CD4-positive, alpha-beta T cell treated with Interleukin-15 for 1 hour (primary cell): ENCODE measurements at places on chromosomes 11 and 22.

GRCh38 chr22:49460592-49461281, 366.9 kb downstream of the BRD1 start:
- DNase-seq = no peak

DNA sequence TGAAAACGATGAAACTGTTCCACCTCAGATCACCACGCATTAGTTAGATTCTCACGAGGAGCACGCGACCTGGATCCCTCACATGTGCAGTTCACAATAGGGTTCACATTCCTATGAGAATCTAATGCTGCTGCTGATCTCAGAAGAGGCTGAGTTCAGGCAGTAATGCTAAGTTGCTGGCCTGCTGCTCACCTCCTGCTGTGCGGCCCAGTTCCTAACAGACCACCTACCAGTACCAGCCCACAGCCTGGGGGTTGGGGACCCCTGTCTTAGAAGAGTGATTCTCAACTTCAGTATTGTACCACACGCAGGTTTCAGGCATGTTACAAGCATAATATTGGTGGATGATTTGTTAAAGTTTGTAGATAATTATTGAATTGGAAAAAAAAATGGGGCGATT, 182.7 kb downstream of the BLID start:
- DNase-seq = no peak

DNA sequence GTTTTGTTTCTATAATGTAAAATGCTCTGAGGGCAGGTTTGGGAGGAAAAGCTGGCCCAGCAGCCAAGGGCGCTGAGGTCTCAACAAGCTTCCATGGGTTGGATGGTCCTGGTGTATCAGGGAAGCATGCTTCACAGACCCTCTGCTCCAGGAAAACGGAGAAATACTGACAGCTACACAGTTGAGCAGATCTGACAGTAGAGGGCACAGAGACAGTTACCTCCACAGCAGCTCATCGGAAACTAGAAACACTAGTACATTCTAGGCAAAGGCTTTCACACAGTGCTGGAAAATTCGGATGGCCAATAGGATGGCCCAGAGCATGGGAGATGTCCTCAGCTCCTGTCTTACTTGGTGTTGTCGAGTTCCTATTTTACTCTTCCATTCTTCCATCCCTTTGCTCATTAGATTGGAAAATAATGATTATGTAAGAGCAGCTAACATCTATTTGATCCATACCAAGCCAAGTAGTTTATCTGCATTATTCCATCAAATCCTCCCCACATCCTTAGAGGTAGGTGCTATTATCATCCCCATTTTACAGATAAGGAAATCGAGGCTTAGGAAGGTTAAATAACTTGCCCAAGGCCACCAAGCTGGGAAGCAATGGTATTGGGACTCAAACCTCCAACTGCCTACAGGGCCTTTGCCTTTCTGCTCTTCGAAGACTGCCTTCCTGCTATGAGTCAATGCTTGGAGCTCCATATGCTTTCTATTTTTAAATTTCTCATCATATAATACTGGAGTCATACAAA, 28.3 kb downstream of the LMO2 start:
- no peak for DNase-seq

DNA sequence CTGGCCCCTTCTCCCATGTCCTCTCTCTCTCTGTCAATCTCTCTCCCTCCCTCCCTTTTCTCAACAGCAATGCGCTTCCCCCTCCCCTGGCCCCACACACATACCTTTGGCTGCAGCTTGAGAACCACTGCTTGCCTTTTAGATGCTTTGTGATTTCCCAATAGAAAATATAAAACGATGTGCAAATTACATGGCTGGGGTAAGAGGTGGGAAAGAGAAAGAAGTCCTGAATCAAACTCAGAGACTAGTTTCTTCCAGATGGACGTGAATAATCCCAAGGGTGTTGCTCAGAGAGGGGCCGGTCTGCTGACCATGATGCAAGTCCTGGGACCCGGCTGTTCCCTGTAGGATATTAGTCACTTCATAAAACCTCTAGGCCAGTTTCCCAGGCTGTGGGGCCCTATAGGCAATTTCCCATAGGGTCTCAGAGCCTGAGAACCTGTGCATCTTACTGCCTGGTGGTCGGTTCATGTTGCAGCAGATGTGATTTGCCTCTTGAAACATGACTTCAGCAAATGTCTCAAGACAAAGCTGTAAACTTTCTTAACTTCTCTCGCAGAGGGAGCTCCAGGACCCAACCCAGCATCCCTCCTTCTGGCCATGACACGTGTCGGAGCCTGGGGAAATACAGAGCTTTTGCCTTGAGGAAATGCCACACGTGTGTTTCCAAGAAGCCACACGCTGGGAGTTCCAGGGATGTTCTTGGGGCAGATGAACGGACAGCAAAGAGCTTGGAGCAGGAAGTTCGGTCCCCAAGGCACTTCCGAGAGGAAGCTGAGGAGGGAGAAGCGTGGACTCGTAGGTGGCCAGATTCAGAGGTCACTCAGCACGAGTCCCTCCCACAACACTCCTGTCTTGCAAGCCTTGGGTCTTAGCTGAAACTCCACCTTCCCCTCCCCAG, 34.5 kb upstream of the ETS1 start:
- DNase-seq = no peak

GRCh38 chr22:46018859-46019258, 41.9 kb upstream of the WNT7B start:
- DNase-seq = no peak

- DNase-seq = no peak
Observed at GRCh38 chr11:119784421-119784820, 55.4 kb upstream of the NECTIN1 start.

GRCh38 chr11:73271936-73272679, at the start of gene P2RY6:
Gene P2RY6 (plus strand): TSS chr11:73272338. CDS start chr11:73296519, 24,181 bp downstream.
- peak; percentile 58 for DNase-seq
